Activated CD4-positive, alpha-beta T cell treated with anti-CD3 and anti-CD28 coated beads, Interleukin-2, Interleukin-6, amounts not matched to agents 100 ng/mL and 50 ng/mL, durations not matched to agents 16 hours and 8 hours (primary cell): ENCODE measurements at places on chromosomes 5 and 9.
A peak's percentile ranks its signal among the peaks of the same experiment; 100 is the strongest.

GRCh38 chr9:7042124-7042523, 284.4 kb downstream of the KDM4C start:
- DNase-seq: no peak

GRCh38 chr5:142829801-142830220, 59.6 kb downstream of the ARHGAP26 start:
- DNase-seq: no peak

DNA sequence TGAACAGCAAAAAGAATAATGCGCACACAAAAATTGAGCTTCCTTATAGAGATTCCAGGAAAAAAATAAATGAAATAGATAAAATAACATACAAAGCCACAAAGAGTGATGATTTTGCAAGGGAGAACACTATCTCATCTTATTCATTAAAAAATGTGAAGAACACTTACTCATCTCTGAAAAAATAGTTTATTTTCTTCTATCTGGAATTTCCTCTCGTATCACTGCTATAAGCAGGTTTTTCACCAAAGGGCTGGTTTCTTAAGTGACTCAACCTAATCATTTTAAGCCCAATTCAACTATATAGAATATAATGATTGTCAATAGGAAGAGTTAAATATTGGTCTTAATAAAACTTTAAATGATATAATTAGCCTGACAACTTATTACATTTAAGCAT, 504.9 kb downstream of the NR2F1-AS1 start:
- no peak for DNase-seq

DNA sequence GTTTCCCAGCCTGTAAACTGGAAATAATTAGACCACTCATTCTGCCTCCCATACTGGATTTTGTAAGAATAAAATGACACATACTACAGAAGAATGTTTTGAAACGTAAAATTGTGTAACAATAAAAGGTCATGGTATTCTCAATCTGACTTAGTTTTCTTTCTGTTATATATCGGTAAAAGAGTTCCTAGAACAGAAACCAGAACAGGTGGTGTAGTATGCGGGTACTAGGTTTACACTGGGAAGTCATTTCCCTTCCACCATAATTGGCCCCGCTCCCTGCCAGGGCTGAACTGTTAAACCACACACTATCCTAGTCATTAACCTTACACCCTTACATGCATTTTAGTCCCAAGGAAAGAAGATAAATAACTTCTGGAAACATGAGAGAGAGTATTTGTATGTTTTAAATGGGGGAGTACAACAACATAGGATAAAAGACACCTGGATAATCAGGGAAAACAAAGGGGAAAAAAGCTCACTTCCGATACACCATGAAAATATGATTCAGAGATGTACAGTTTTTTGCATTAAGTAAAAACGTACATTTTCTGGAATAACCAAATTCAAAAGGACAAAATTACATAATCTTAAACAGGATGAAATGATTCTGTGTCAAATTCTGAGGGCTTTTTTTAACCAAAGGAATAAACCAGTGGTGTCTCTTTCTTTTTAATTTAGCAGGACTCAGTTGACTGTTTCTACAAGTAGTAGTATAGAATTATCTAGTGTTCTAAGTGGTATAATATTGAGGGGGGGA, 199.7 kb downstream of the GLIS3 start:
- peak; percentile 40 for DNase-seq

- DNase-seq: no peak
Observed at GRCh38 chr5:143955141-143955540, 143.2 kb downstream of the HMHB1 start.

DNA sequence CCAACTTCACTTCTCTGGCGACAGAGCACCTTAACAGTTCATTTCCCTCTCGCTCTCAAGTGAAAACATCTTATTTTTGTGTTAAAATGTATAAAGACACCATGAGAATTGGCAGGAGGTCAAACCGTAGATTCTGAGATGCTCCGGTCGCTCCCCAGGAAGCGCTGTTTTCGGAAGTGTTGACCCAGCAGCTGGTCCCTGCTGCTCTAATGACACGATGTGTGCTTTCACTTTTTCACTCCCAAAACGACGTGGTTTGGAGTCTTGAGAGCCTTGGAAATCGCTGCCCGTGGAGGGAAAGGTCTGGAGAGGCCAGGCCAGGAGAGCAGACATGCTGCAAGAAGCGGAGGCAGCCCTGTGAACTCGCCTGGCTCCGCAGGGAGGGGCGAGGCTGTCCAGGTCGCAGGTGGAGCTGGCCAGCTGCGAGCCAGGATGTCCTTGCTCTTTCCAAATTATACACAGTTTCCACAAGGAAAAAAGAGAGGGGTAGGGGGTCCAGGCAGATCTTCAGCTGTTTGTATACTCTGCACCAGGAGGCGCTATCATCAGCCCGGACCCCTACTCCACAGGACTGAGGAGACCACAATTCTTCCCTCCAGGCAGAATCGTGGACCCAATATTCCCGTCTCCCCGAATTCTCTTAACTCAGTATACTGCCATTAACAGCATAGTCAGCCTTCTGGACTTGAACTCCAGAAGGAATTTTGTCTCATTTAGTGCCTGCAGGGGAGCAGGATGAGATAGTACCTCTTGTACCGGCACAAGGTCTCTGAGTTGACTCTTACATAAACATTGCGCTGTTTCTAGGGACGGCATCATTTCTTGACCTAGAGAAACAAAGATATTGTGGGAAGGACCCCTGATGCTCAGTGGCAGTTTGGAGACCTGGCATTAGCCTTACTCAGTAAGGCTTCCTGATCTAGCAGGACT, 248.6 kb upstream of the ANKRD55 start:
- peak; percentile 38 for DNase-seq

GRCh38 chr5:115600766-115601165, 1.5 kb downstream of the TICAM2 start:
- DNase-seq: no peak

DNA sequence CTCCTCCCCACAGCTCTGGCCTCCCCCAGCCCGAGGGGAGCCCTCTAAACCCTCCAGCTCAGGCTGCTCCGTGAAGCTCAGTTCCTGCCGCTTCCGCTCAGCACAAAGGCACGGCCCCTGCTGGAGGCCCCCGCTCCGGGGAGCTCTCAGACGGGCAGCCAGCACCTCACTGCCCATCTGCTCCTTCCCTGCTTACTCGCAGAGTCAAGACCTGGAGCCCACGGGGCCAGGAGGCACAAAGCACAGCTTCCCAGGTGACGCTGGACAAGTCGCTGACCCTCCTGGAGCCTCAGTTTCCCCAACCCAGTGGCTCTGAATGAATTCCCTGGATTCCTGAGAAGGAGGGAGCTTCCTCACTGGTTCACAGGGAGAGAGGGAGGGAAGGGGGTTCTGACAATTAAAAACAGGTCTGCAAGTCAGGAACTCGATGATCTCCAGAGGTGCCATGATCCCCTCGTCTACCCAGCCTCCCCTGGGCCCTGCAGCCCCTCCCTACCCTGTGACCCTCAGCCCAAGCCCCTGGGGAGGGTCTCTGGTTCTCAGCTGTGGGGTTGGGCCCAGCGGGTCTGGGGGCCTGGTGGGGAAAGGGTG, 36.2 kb downstream of the VAV2 start:
- peak; percentile 8 for DNase-seq

- peak; percentile 55 for DNase-seq
Observed at GRCh38 chr9:5617749-5618148, 11.2 kb upstream of the RIC1 start.

GRCh38 chr5:43000914-43001313, 39.2 kb downstream of the ANXA2R start:
- no peak for DNase-seq

- no peak for DNase-seq
Observed at GRCh38 chr5:138920181-138920580, 45.0 kb upstream of the LRRTM2 start.

DNA sequence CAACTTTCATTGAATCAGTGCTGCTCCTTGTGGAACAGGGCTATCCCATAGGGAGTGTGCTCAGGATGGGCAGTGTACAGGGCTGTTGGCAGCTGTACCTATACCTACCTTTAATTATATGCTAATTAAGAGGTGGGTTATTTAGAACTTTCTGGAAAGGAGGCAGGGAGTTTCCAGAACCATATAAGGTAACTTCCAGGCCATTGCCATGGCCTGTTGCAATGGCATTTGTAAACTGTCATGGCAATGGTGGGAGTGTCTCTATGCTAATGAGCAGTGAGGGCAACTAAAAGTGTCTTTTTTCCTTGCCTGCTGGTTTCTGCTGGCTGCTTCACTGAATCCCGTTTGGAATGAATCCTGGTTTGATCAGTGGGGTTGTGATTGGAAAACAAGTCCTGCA, 2.3 kb upstream of the ARHGAP26 start:
- no peak for DNase-seq

GRCh38 chr5:66757219-66757833, 161.1 kb downstream of the MAST4 start:
- peak; percentile 34 for DNase-seq

- peak; percentile 6 for DNase-seq
Observed at GRCh38 chr5:6328173-6328572, 50.2 kb downstream of the MED10 start.

DNA sequence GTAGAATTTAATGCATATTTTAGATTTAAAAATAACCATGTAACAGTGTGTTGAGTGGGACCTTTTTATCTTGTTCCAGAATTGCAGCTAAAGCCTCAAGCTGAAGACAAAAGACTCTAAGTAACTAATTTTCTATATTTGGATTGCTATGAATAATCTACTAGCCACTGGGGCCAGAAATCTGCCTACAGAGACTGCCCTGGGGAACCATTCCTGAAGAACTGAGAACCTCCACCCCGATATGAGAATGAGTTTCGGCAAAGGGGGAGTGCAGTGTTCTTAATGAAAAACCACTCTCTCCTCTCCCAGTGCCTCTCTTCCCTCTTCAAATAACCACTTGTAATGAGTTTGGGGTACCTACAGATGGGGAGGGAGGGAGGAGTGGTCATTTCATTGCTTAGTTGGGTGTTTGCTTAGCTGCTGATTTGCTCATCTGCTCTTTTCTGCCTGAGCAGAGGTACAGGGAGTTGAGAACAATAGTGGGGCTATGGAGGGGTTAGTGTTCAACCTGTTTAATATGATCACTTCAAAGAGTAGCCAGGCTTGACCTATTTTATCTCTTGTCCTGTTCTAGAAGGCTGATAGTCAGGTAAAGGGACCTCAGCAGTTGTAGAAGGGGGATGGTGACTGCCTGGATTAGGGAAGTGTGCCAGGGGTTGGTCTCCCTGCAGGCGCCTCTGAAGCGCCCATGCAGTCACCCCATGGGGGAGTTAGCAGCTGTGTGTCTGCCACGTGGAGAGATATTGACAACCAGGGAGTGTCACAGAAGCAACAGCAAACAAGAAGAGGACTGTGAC, 47.7 kb downstream of the ATG10 start:
- DNase-seq: no peak

- no peak for DNase-seq
Observed at GRCh38 chr5:4027088-4027734, 431.6 kb downstream of the IRX1 start.

DNA sequence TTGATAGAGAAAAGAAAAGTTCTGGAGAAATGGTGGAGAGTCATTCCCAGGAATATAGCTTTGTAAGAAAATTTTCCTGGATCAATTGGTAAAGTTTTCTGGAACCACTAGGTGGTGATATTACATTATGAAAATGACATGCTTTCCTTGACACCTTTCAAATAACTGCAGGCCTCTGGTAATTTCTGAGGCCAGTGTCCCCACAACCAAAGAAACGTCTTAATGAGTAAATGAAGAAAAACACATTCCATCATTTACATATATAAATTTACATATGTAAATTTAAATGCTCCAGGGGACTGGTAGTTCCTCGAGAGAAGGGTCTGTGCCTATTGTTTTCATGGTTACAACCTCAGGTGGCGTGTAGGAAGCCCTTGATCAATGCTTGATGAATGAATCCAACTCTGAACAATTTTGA, 17.2 kb upstream of the RGS3 start:
- peak; percentile 36 for DNase-seq

DNA sequence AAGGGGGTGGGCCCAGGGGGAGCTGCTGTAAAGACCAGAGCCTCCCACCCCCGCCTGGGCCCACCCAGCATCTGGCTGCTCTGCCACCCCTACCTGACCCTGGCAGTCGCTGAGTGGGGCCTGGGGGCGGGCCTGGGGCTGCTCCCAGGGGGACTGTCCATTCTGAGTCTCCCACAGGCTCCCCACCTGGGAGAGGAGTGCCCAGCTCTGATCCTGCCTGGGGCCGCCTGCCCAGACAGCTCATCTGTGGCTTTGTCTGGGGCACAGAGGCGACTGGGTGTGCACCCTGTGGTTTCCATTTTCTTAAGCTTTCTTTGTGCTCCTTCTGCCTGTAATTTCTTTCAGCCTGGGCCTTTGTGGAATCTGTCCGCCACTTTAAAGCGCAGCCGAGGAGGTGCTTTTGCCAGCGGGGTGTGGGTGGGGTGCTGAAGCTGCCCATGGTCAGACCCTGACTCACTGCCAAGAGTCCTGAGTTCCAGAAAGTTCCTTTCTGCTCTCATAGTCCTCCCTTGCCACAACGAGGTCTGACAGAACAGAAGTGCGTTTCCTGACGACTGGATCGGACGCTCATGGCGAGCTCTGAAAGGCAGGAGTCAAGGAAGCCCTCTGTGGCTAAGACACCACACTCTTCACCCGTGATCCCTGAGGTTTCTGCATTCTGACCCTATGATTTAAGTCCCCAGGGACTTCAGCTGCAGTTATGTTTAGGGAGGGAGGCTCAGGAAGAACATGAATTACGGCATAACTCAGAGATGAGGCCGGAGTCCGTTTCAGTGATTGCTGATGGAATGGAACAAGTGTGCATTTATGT, 225.0 kb downstream of the FANCC start:
- DNase-seq: no peak

DNA sequence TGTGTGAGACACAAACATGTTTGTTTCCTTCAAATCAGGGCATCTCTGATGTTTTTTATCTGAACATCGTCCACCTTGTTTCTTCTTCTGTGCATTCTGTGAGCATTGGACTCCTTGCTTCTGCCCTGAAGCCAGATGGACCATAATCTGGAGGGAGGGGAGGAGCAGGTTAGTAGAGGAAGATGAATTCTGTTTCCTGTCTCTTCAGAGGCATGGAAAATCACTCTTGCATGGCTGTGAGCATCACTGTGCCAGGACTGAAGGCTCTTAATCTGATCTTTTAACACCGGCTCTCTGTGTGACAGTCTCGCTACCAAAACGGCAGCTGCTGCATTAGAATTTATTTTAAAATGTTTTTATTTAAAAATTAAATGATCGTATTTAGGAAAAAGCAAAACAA, 43.3 kb downstream of the TLE4 start:
- no peak for DNase-seq
